AML-193 (cell line): ENCODE measurements at places on chromosomes 7 and 10.

DNA sequence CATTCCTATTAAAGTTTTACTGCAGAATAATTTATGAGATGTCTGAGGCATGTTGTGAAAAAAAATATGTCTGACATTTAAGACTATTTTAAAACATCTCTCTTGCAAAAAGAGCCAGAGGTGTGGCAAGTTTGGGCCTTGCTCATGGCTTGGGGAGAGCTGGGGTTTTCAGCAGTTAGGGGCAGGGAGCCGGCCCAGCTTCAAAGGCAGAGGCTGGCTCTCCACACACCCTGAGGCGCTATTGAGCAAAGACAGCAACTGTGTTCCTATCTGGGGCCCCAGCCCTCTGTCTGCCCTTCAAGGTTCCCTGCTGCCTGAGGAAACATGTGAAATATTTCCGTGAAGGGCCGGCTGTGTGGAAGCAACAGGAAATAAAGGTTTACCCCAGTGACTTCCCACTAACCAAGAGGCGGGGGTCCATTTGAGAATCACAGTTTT is 94.0 kb downstream of the SORBS1 start:
- DNase-seq = peak; percentile 87

- DNase-seq = no peak
These were observed 5.5 kb downstream of the VSTM4 start for GRCh38 chr10:49109669-49110340.

DNA sequence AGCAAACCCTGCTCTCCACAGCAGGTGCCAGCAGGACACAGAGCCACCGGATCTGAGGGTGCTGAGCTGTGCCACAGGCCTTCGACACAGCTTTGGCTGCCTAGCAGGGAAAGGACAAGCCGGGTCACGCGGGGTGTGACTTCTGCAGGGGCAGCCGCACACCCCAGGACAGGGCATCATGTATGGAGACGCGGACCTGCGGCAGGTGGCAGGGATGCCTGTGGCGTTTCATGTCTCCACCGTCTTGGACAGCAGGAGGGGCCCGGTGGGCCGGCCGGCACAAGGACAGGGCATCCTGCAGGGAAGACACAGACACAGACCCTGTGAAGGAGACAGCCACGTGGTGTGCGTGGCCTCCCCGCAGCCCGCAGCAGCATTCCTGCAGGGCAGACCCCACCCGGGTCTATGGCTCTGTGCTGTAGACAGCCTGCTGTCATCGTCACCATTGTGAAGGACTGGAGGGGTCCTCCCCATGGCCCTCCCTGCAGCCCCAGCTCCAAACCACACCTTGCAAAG is 109.2 kb downstream of the PDGFA start:
- DNase-seq = no peak

GRCh38 chr10:130656582-130657133 is 520.5 kb downstream of the GLRX3 start:
- no peak for DNase-seq

GRCh38 chr10:79359816-79360498 is 12.7 kb downstream of the PPIF start:
- no peak for DNase-seq

DNA sequence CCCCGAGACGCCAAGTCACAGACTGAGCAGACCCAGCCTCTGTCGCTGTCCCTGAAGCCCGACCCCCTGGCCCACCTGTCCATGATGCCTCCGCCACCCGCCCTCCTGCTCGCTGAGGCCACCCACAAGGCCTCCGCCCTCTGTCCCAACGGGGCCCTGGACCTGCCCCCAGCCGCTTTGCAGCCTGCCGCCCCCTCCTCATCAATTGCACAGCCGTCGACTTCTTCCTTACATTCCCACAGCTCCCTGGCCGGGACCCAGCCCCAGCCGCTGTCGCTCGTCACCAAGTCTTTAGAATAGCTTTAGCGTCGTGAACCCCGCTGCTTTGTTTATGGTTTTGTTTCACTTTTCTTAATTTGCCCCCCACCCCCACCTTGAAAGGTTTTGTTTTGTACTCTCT is 215.6 kb downstream of the TCF7L2 start:
- no peak for DNase-seq

- DNase-seq = no peak
These were observed 83.9 kb upstream of the ITGB1 start for GRCh38 chr10:33041783-33042437.

DNA sequence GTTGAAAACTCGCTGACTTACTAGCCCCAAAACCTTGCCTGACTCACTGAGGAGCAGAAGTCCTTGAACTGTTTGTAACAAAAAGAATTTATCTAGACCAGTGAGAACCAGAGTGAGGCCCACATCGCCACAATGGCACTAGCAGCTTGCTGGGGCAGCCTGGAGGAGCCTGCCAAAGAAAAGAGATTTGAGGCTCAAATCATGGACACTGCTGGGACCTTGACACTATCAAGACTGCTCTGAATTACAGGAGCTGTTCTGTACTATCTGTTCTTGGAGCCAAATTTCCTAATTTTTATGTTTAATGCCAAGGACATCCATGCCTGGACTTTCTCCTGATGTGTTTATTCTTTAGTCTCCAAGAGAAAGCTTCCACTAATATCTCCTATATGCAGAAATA is 82.0 kb upstream of the JCAD start:
- no peak for DNase-seq

DNA sequence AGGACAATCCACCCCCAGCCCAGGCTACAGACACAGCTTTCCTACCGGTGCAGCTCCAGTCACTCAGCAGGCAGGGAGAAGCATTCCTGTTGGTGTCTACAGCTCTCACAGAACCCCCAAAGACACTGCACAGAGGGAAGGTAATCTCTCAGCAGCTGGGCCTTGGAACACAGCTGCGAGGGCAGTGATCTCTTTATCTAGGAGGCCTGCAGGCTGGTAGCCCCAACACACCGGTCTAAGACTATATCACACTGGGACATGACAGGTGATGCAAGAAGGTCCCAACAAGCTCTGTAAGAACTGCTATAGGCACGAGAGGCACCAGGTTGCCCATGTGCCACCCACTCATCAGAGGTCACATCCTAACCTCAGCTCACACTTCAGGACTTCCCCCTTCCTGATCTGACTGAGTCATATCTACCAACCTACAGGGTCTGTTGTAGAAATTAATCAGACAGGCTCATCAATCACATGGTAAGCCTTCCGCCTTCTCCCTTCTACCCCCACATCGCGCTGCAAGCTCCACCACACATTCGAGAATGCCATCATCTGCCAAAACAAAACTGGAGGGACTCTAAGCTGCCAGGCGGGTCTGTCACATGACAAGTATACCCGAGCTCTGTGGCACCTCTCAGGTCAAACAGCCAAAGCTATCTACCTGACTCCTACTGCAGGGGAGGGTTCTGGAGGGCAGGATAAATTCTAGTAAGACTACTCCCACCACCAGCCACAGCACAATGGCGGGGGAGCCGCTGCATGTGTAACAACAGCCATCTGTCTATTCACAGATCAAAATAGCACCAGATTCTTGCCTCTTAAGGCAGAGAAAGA is 26.1 kb downstream of the FAM53B start:
- peak; percentile 50 for DNase-seq

GRCh38 chr7:87589631-87590030 is 11.1 kb downstream of the ABCB1 start:
- DNase-seq = no peak

GRCh38 chr7:37118004-37118403 is 330.7 kb downstream of the ELMO1 start:
- no peak for DNase-seq

DNA sequence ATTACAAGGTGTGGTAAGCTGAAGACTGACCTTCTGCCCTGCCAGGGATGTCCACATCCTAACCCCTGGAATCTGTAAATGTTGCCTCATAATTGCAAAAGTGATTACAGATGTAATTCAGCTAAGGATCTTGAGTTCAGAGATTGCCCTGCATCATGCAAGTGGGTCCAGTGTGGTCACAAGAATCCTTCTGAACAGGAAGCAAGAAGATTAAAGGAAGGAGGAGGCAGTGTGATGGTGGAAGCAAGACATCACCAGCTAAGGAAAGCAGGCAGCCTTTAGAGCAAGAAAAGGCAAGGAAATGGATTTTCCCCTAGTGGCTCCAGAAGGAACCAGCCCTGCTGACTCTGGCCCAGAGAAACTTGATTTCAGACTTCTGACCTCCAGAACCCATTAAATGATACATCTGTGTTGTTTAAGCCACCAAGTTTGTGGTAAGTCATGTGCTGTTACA is 78.1 kb downstream of the USP6NL start:
- peak; percentile 16 for DNase-seq

DNA sequence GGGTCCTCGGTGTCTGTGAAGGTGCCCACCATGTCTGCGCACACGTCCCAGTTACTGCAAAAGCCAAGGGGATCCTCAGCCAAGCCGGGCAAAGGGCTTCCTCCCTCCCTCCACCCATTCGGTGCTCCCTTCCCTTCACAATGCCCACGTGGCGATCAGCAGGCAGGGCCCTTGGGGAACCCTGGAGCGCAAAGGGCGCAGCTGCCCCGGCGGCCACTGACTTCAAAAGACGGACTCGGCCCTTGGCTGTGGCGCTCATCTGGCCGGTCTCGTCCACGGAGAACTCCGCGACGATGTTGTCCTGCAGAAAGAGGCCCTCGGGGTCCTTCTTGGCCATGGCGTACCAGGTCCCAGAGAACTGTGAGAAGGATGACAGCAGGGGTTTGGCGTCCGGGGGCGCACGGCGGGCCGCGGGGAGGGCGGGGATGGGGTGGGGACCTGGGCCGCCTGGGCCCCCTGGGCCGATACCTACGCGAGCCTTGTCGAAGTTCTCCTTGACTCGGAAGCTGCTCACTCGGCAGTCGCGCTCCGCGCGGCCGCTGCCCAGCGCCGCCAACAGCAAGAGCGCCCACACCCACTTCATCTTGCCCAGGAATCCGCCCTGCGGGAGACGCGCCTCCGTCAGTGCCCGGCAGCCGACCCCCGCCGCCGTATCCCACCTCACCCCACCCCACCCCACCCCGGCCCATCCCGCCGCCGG is 439 bp downstream of the RBP4 start:
- DNase-seq = no peak

DNA sequence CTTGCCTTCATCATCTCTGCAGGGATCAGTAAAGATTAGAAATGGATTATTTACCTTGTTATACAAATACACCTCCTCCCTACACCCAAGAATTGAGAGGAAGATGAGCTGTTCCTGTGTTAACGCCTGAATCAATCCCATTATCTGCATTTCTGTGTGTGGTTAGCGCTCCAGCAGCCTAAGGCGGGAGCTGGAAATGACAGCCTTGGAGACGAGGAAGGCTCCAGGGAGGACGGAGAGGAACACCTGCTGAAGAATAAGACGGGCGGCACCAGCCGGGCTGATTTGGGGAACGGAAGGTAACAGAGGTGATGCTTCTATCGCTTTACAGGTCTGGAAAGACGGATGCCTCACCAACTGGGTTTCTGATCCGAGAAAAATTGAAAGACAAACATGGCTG is 34.2 kb upstream of the DDC start:
- DNase-seq = no peak

DNA sequence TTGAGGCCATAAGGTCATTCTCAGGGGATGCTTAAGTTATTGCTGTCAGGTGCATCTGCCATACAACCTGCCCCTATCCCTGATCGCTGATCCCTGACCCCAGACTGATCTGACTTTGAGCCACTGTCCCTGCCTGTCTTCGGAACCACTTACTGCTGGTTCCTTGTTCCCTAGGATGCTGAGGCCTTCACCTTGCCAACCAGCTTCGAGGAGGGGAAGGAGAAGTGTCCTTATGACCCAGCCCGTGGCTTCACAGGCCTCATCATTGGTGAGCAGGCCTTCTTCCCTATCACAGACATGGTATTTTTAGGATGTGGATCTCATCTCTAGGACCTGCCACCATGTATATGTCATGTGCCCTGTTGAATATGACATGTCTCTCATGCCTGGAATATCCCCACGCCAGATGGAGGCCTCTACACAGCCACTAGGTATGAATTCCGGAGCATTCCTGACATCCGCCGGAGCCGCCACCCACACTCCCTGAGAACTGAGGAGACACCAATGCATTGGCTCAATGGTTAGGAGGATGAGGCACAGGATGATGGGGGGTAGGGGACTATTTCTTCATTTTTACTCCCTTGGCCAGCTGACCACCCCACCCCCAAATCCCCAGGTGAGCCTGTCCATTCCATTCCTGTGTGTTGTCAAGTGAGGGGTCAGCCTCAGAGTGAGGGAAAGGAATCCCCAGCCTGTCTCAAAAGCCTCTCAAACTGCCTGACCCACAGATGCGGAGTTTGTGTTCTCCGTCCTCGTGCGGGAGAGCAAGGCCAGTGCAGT is 9.0 kb downstream of the MRPL43 start:
- DNase-seq = no peak

GRCh38 chr7:98210513-98211220 is 572 bp upstream of the BHLHA15 start:
- DNase-seq = no peak

DNA sequence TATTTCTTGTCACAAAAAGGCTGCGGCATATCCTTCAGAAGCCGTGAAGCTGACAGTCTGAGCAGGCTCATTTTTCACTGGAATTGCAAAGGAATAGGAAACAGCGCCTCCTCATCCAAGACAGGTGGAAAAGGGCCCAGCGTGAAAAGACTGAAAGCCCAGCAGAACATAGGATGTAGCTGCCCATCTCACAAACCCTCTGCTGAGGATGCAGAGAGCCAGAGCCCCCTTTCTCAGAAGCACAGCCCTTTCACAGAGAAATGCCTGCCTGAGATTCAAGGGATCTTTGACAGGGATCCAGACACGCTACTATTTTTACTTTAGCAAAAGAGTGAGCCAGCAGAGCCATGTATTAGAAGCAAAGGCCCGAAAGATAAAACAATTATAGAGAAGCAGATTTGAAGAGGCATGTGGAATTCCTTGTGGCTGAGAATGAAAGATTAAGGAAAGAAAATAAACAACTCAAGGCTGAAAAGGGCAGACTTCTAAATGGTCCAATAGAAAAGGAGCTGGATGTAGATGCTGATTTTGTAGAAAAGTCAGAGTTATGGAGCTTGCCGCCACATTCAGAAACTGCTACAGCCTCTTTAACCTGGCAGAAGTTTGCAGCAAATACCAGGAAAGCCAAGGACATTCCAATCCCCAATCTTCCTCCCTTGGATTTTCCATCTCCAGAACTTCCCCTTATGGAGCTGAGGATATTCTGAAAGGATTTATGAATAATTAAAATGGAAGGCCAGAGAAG is 36.9 kb downstream of the GDI2 start:
- DNase-seq = no peak

GRCh38 chr7:121755286-121755685 is 117.7 kb upstream of the PTPRZ1 start:
- no peak for DNase-seq

GRCh38 chr7:112970771-112971170 is 115.9 kb downstream of the GPR85 start:
- no peak for DNase-seq
